ENCODE measurements at places on chromosomes 3 and 15.

DNA sequence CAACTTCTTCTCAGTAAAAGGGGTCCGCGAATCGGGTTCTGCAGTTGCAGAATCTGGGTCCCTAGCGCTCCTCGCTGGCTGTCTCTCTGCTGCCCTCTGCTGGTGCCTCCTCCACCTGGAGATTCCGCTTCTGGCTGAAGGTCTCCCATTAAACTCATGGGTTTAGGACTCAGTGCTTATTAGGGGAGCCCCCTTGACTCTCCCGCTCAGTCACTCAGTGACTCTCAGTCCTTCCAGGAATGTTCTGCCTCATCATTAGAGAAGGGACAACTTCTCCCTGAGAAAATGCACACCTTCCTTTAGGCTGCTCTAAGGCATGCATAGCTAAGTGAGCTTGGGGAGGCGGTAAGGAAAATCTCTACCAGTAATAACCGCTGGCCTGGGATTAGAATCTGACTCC, 7.1 kb downstream of the CPN2 start:
- no peak for DNase-seq

- no peak for DNase-seq
These were observed 71.3 kb upstream of the LRTM1 start for GRCh38 chr3:54999159-54999558.

- no peak for DNase-seq
These were observed 618.5 kb upstream of the BCHE start for GRCh38 chr3:166455744-166456143.

GRCh38 chr3:27907929-27908328, 185.8 kb upstream of the EOMES start:
- DNase-seq = no peak

GRCh38 chr3:150936693-150937092, 31.5 kb upstream of the MINDY4B start:
- DNase-seq = no peak

DNA sequence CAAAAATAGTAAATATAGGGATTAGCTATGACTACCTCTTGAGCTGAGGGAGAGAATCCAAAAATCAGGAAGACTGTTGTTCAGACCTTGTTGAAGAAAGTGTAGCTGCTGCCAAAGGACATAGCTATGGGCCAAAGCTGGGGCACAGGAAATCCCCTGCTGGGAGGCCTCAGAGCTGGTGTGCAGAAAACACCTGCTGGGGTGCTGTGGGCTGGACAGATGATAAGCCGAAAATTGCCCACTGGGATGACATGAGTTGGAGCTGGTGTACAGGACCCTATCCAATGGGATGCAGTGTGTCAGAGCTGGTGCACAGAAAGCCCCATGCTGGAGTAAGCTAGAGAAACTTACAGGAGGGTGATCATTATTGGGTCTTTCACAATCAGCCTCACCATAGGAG, 121.9 kb downstream of the NEO1 start:
- no peak for DNase-seq

GRCh38 chr3:138578141-138578540, 15.9 kb downstream of the CEP70 start:
- DNase-seq = no peak

- no peak for DNase-seq
These were observed 86.0 kb upstream of the NDN start for GRCh38 chr15:23773093-23773492.

DNA sequence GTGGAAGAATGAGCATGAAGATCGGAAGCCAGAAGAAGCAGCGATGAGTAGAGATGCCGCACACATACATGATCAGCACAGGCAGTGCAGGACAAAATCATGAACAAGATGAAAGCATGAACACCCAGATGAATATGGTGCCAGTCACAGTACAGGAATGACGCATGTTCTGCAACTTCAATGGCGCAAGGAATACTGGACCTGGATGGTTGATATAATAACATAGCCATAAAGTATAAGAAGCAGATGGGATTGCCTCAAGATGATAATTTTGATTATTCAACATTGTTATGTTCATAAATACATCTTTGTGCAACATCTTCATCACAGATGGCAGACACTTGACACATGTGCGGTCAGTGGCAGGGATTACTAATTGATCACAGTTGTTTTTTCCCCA, 59.7 kb upstream of the SLCO3A1 start:
- DNase-seq = no peak

DNA sequence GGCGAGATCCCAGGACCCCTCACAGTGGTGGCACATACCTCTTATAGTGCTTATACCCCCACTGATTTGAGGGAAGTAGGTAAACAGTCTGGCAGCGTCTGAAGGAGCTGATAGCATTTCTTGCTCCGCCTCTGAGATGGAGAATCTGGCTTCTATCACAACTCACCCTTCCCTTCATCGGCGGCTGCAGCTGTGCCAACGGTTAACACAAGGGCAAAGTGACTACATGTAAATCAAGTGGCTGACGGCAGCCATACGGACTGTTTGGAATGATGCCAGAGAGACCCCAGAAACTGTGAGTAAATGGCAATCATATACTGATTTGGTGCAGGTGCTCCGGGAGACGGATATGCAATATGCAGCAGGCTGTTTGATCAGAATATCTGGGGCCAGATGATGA, 66.8 kb upstream of the UNC13C start:
- no peak for DNase-seq

- DNase-seq = no peak
These were observed 1.0 kb upstream of the KLF15 start for GRCh38 chr3:126358038-126358815.
